Activated CD8-positive, alpha-beta memory T cell treated with anti-CD3 and anti-CD28 coated beads, Interleukin-2, amount 10 ng/mL, durations not matched to agents 7 days and 5 days (primary cell): ENCODE measurements at places on chromosomes 13 and 19.

GRCh38 chr19:54558339-54558738 lies 15.3 kb upstream of the LILRA2 start:
- no peak for DNase-seq

DNA sequence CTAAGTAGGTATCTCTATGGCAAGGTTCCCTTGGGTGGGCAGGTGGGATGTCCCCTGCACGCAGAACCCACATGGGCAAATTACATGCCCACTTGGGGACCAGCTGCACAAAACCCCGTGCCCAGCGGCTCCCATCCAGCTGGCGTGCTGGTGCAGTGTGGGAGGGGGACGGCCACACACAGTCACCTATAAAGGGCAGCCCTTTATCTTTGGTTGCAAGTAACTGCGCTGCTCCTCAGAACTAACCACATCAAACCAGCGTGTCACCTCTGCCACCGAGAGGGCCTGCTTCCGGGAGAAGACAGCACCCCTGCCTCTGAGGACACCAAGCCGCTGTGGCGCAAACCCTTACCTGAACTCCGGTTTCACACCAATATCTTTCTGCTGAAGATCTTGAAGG lies 32.2 kb downstream of the ANKRD27 start:
- peak; percentile 80 for DNase-seq

- DNase-seq, result no peak
Measured at GRCh38 chr13:94122300-94122915, 357.1 kb downstream of the DCT start.

DNA sequence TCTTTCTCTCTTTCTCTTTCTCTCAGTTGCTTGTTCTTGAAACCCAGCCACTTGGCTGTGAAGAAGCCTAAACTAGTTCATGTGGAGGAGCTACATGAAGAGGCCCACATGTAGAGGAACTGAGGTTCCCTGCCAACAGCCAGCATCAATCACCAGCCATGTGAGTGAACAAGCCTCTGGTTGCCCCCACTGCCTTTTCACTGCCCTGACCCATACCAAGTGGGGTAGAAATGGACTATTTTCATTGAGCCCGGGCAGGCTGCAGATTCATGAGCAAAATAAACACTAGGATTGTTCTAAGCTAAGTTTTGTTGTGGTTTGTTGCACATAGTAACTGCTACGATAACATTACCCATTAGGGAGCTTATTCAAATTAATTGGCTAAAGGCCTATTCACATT lies 78.7 kb upstream of the FAM216B start:
- no peak for DNase-seq

- no peak for DNase-seq
Measured at GRCh38 chr19:53308339-53308811, 25.2 kb upstream of the ZNF845 start.

- DNase-seq, result no peak
Measured at GRCh38 chr13:33213797-33214196, 71.8 kb downstream of the STARD13 start.

- peak; percentile 43 for DNase-seq
Measured at GRCh38 chr13:111187960-111188541, 72.9 kb downstream of the ARHGEF7 start.

DNA sequence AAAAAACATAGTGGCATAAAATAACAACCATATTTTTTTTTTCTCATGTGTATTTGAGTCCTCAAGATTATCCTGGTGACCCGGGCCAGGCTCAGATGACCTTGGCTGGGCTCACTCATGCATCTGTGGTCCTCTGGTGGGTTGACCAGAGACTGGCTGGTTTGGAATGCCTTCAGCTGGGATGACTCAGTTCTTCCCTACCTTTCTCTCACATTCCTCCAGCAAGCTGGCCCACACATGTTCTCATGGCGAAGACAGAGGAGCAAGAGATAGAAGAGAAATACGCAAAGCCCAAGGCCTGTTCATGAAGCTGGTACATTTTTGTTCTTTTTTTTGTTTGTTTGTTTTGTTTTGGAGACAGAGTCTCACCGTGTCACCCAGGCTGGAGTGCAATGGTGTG lies 14.3 kb upstream of the ZNF541 start:
- no peak for DNase-seq

GRCh38 chr19:56477429-56478338 lies 539 bp upstream of the ZNF667 start:
- DNase-seq, result peak; percentile 53

- DNase-seq, result no peak
Measured at GRCh38 chr13:30665638-30666037, 47.9 kb downstream of the USPL1 start.

DNA sequence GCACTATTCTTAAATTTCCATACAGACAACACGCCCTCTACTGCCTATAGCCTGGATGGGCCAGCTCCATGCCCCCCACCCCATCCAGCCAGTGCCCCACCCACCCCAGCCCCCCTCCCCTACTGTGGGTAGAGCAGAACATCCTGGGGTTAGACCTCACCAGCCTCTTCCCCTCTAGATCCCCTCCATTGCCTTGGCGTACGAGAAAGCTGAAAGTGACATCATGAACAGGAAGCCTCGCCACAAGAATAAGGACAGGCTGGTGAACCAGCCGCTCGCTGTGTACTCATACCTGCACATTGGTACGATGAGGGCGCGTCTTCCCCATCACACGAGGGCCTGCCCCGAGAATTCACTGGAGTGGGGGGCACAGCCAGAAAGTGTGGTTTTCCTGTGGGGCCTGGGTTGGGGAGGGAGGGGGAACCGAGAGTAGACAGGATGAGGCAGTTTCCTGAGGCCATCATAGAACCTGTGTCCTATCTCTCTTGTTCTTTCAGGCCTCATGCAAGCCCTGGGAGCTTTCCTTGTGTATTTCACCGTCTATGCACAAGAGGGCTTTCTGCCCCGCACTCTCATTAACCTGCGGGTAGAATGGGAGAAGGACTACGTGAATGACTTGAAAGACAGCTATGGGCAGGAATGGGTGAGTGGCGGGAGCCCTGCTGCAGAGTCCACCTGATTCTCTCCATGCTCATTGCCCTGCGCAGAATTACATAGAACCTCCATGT lies 29.1 kb downstream of the ATP12A start:
- DNase-seq, result peak; percentile 92

DNA sequence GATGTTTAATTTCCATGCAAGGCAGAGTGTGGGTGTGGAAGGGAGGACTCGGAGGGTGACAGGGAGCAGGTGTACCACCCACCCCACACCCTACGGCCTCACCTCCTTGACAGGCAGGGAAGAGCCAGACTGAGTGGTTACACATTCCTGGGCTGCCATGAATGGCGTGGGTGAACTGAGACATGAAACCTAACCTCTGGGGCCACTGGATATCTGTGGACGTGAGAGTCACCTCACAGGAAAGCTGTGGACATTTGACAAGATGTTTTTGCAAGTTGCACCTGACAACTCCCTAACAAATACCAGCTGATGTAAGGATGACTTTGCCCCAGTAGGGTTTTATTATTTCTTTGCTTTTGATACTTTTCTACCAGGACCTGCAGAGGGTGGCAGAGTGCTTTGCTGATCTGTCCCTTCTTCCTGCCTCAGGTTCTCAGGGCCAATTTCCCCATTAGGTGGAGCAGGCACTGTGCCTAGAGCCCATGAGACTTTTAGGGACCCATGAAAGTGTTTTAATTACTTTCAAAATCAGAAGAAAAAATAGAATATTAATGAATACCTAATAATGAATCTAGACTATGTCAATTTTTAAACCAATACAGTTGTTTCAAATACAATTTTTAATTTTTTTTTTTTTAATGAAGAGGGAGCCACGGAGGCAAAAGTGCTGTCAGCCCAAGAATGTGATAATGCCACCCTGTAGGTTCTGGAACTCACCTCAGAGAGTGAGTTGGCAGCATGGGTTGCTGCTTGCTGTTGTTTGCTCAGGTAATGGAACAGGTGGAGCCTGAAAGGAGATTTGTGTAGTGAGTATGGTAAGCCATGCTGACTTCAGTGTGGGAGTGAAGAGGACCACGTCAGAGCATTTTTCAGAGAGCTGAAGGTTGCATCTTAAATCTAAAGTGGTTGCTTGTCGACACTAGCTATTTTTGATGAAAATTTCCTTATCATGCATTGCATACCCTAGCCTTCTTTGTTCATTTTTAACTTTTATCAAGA lies 58.0 kb upstream of the CYSLTR2 start:
- peak; percentile 73 for DNase-seq

- DNase-seq, result no peak
Measured at GRCh38 chr19:15869109-15869555, 28.7 kb downstream of the CYP4F2 start.

- DNase-seq, result no peak
Measured at GRCh38 chr13:112392719-112393118, 16.6 kb downstream of the SPACA7 start.

DNA sequence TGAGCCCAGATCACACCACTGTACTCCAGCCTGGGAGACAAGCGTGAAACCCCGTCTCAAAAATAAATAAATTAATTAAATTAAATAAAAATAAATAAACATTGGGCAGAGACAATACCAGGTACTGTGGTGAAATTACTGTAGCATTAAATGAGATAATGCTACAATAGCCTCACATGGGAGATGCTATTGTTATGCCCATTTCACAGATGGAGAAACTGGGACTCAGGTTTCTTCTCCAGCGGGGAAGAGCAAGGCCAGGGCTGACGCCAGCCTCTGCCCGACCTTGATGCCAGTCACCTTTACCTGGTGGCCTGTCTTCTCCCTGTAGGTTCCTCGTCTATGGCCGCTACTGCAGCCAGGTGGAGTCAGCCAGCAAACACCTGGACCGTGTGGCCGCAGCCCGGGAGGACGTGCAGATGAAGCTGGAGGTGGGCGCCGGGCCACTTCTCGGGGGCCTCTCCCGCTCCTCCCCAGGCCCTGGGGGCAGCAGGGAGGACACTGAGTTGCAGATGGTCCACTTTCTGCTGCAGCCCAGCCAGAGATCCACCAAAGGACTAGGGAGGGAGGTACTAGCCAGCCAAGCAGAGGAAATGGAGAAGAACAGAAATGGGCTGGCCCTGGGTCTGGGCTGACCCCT lies 53.9 kb downstream of the VAV1 start:
- no peak for DNase-seq

GRCh38 chr19:44723299-44723951 lies 24.5 kb downstream of the CEACAM16 start:
- no peak for DNase-seq

GRCh38 chr13:82627183-82627582 lies 1255.1 kb downstream of the SLITRK1 start:
- no peak for DNase-seq

DNA sequence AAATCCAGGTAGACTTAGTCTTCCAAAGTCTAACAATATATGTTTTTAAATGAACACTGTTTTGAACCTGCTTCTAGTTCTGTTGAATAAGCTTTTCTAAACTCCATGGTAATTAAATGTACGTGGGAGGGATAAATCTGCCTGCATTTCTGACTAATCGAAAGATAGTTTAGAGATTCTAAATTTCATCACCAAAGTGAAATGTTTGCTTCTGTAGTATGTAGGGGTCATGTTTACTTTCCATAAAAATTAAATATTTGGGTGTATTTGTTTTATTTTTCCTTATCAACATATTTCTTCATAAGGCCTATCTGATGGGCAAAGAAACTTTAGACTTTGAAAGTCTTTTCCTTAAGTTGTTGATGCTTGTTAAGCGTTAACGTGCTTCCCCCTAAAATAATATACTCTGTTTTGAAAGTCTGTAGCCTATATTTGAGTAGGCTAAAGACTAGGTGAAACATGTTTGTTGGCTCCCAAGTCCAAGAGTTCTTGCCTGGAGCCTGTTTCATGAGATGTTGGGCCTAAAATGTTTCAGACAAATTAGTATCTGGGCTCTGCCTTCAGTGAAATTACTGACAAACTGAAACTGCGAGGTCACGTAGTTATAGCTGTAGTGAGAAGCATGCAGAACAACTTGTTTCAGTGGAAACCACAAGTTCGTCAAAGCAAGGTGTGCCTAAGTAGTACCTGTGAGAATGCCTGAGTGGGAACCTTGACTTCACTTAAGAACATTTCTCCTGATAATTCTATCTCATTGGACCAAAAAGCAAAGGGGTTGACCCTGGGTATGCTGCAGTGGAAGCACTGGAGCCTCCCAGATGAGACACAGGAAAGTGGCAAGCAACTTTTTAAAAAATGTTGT lies 126.2 kb downstream of the LMO7 start:
- DNase-seq, result peak; percentile 52

GRCh38 chr13:46531953-46532352 lies 21.0 kb upstream of the LRCH1 start:
- DNase-seq, result no peak

- DNase-seq, result no peak
Measured at GRCh38 chr19:57338877-57339276, 12.2 kb upstream of the ZNF304 start.

DNA sequence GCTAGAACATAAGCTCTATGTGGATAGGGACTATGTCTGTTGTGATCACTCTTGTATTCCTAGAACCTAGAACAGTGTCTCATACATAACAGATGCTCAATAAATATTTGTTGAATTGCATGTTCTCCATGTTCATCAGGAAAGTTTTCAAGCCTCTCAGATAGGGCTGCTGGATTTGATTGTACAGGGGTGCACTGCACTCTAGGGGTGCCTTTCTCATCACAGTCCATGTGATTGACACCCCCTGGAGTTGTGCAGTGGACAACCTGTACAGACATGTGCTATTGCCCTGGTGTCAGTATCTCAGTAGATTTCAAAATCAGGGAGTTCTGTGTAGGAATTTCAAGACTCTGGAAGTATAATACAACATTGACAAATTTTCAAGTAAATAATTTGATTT lies 58.9 kb downstream of the MBNL2 start:
- no peak for DNase-seq

GRCh38 chr19:32599736-32600157 lies 18.8 kb downstream of the PDCD5 start:
- peak; percentile 53 for DNase-seq

- no peak for DNase-seq
Measured at GRCh38 chr13:68597641-68598040, 1367.5 kb upstream of the PCDH9 start.

DNA sequence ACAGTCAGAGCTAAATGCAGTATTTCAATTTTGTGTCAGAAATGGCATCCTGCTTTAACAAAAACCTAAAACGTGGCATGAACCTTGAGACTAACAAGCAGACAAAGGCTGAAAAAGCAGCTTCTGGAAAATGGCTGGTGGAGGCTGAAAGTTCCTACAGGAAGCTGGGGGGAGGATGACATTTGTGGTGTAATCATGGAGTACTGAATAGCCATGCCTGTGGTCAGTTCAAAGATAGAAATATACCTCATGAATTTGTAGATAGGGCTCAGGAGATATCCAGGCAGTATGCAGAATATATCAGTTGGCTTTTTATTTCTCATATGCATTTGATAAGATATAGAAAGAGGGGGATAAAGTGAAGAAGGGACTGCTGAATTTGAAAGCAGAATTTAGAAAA lies 181.7 kb downstream of the UQCRFS1 start:
- no peak for DNase-seq

- DNase-seq, result no peak
Measured at GRCh38 chr19:47418692-47419029, 666 bp downstream of the MEIS3 start.

DNA sequence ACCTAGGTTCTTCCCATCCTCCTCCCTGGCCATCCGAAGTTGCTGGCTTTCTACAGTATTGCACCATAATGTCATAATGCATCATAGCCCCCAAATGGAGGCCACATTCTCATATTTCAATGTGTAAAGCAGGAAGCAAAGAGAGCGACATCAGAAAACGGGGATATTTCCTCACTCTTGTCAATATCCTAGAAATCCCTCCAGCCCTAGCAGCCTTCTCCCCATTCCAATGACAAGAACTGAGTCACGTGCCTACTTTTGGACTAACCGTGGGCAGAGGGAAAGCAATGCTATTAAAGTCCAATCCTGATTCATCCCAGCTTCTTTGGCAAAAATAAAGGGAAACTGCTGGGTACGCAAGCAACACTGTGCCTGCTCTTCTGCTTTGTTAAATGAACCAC lies 4.3 kb upstream of the RAP2A start:
- DNase-seq, result no peak

GRCh38 chr19:35609851-35610353 lies 2.6 kb upstream of the HAUS5 start:
- DNase-seq, result peak; percentile 65
